Stimulated activated CD8-positive, alpha-beta memory T cell treated with anti-CD3 and anti-CD28 coated beads, Interleukin-7, amount 100 ng/mL, for 1 hour (primary cell): ENCODE measurements at places on chromosomes 1 and 21.

GRCh38 chr1:11394592-11395245 is 84.2 kb upstream of the DISP3 start:
- DNase-seq = no peak

GRCh38 chr1:33609739-33610138 is 137.3 kb downstream of the ZSCAN20 start:
- no peak for DNase-seq

DNA sequence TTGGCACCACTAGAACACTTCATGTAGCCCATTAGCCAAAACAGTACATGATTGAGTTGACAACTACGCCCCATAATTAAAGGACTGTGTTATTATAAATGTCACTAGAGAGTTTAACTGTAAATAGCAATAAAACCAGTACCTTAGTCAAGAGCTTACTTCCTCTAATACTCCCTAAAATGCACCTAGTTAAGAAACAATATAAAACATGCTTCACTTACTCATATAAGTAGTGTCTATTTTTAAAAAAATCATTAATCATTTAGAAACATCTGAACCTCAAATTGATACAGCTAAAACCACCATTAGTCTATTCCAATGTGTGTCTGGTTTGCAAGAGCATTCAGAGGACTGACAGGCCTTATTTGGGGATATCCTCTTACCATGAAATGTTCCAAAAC is 25.3 kb downstream of the PTP4A2 start:
- DNase-seq = no peak

DNA sequence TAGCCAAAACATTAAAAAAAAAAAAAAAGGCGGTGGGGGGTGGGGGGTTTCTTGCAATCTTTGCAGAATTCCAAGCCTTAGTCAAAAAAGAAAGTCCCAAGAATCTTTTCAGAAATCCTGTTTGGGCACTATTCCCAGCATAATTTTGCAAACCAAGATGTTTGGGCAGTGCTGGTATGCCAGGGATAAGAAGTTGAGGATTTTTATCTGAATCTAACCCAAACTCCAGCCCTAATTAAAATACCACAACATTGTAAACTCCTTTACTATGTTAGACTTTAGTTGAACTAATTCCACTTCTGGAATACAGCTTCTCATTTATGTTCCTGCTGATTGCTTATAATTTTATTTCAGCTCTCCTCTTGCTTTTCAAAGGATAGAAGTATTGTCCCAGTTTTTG is 504.1 kb upstream of the ADGRL2 start:
- no peak for DNase-seq

- DNase-seq = no peak
Observed at GRCh38 chr1:101344745-101345144, 107.9 kb downstream of the S1PR1 start.

DNA sequence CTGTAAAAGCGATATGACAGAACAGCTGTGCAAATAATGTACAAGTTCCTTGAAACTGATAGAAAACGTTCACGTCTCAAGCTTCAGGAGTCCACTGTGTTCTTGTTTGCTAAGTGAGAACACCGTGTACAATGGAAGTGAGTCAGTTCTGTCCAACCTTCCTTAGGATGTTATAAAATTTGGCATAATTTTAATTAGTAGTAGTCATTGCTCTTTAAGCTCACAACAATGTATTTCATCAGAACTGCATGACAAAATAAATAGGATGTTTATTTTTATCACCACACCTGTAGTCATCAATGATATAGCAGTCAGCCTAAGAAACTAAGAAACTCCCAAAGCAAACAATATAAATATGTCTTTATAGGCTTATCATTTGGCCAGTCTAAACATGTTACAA is 53.0 kb downstream of the RGS2 start:
- DNase-seq = no peak

- no peak for DNase-seq
Observed at GRCh38 chr1:21930080-21930571, 7.0 kb downstream of the HSPG2 start.

DNA sequence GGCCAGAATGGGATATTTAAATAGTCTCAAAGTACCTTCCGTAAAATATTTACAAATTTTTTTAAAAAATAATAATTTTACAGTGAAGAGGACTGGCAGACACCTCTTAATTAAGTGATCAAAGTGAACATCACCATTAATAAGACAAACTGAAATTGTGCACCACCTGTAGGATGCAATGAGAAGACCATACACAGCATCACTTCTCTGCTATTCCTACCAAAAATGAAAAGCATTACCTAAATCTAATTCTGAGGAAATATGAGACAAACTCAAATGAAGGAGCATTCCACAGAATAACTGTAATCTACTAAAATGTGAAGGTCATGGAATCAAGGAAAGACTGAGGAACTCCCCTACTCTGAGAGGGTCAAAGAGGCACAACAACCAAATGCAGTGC is 68.2 kb upstream of the PRDX6 start:
- no peak for DNase-seq

- DNase-seq = no peak
Observed at GRCh38 chr1:76302711-76303339, 228.3 kb downstream of the ST6GALNAC3 start.

DNA sequence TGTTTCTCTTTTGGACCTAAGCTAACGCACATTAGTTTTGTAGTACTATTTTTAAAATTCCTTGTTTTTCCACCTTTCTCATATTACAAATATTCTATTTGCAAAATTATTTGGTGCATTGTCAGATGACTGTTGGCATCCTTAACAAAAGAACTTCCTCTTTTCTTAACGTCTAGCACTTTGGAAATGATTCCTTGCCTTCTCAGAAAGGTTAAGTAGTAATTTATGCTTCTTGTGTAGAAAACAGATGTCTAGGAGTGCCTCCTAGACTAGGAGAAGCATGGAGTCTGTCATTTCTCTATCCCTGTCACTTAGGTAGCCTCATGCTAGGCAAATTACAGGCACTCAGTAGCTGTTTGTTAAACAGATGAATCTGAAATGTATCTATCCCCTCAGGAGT is 64.4 kb downstream of the HSPA13 start:
- DNase-seq = no peak

DNA sequence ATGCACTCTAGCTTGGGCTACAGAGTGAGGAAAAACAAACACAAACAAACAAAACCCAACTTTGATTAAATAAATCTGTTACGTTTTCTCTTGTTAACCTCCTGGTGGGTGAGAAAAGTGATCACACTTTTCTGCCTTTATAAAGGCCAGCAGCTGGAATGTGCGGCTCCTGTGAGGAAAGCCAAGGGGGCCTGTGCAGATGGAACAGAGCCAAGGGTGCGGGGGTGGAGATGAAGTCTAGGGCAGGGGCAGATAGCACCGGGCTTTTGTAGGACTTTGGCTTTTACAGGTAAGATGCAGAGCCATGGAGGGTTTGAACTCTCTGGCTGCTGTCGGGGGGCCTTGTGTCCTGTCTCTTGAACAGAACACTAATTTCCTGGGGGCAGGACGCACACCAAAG is 40.7 kb upstream of the GPR37L1 start:
- DNase-seq = no peak

DNA sequence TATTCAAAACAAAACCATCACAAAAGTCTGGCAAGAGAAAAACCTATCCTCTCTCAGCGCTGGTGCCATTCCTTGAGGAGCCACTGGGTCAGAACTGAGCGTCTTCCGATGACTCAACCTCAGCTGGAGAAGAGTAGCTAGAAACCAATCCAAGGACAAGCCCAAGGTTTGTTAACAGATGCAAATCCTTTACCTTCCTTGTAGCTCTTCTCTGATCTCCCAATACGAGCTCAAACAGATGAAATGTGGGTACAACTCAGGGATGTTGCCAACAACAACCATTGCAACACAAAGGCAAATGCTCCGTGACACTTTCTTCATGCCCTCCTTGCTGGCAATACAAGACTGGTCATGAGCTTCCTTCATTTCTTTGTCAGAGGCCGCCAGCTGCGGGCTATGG is 337.1 kb downstream of the SIPA1L2 start:
- DNase-seq = no peak

- no peak for DNase-seq
Observed at GRCh38 chr1:180249725-180250498, 19.8 kb downstream of the LHX4 start.

- DNase-seq = no peak
Observed at GRCh38 chr1:218376722-218377121, 31.6 kb downstream of the TGFB2 start.

- DNase-seq = no peak
Observed at GRCh38 chr1:25650289-25650576, 33.6 kb downstream of the MAN1C1 start.

DNA sequence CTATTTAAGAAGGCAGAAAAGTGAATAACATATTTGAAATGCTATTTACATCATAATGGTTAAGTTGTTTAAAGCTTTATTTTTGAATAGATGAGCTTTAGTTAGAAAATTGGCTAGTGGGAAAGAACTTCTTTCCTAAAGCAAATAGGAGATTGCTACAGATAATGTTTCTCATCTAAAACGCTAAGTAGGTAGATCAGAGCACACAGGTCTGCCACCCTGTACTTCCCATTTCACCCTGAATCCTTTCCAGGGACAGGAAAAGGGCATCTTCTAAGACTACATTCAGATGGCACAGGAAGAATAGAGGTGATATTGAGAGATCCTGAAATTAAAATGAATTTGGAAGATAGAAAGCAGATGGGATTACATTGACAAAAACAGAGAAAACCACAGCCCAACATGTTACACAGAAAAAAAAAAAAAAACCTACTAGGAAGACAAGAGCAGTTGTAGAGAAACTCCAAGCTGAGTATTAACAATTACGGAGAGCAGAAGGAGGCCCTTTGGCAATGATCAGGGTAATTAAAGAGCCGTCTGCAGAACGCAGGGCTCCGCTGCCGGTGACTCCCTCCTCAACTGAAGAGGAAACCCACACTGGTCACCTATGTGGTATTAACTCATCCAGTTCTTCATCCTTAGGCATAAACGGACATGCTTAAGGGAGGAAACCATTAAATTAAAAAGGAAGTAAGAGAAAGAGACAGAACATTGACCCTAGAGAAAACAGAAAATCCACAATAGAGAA is 53.6 kb upstream of the MAP10 start:
- no peak for DNase-seq

DNA sequence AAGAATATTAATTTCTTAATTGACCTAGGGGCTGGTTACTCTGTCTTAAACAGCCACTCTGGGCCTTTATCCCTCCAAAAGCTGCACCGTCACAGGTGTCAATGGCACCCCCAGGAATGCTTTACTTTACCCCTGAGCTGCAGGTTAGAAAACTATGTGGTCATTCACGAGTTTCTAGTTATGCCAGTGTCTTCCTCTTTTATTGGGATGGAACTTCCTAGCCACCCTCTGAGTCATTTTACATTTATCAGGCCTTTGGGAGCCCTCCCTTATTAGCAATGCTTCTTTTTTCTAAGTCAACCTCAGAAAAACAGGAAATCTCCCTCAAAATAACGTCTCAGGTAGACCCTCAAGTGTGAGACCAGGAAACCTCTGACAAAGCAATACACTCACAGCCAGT is 59.4 kb upstream of the USH2A start:
- DNase-seq = no peak

DNA sequence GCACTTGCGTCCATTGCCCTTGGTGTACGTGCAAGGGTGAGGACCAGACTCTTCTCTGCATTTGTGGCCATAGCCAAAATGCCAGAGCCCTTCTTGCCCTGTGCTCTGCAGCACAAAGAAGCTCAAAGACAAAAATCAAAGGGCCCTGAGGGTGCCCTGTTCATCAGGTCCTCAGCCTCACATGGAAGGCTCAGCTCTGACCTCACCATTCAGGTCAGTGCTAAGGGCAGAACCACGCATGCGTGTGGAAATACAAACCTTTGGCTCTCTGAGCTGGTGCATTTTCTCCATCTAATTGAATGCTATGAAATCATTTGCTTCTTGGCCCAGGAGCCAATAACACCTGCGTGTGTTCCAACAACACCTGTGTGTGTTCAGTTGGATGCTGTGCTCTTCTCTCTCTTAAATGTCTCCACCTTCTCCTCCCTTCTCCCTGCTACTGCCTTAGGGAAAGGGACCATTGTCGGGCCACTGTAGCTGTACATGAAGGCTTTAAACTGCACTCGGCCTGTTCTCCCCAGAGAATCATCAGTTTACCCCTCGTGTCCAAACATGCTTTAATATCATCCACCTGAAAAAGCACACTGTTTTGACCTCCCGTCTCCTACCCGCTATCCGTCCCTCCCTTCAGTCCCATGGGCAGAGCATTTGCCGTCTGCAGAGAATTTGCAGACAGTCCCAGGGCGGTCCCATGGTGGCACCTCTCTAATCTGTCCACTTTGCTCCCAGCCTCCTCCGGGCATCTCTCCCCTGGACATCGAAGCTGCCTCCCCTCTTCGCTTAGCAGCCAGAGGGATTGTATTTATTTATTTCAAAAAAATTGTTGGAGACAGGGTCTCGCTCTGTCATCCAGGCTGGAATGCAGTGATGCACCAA is 60.6 kb downstream of the EVA1C start:
- DNase-seq = no peak

DNA sequence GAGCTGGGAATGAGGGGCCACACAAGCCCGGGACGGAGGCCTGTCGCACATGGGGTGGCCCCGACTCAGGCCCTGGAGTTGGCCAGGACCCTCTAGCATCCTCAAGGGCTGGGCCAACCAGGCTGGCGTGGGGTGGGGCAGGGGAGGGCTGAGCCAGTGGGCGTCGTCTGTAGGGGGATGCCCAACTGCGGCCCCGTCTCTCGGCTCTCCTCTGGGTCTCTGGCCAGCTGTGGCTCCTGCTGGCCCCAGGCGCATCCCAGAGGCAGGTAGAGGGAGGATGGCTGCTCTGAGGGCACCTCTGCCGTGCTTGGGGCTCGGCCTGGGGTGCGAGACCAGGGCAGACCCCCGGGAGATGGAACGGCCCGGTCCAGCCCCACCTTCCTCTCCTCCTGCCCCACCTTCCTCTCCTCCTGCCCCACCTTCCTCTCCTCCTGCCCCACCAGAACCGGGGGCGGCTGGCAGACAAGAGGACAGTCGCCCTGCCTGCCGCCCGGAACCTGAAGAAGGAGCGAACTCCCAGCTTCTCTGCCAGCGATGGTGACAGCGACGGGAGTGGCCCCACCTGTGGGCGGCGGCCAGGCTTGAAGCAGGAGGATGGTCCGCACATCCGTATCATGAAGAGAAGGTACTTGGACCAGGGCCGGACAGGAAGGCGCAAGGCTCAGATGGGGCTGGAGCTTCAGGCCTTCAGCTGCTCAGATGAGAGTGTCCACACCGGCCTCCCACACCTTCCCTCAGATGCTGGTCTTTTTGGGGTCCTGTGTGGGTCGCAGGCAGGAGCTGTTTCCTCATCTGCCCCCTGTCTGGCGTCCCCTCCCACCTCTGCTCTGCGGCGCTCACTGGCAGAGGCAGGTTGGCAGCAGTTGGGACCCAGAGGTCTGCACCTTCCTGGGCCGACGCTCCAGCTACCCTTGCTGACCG is 6.2 kb downstream of the SAMD11 start:
- no peak for DNase-seq

DNA sequence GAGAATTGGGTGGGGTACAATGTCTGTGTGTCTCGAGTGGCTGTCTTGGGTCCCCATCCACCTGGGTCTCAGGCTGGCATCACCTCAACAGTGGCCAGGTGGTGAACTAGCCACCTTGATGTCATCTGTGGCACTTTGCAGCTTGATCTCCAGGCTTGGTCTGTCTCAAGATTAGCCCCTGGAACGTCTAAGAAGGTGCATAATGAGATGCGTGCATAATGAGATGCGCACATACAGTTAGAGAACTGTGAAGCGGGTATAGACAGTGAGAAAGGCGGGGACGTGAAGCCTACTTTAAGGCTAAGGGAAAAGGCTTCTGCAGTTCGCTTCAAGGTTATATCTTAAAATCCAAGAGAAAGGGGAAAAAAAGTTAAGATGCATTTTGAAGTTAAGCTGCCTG is 98.7 kb downstream of the WDR4 start:
- DNase-seq = no peak

- DNase-seq = no peak
Observed at GRCh38 chr1:3909615-3910014, 9.5 kb upstream of the C1orf174 start.
